ENCODE measurements at places on chromosomes 1 and 21.

GRCh38 chr1:8169364-8170058 lies 143.4 kb upstream of the ERRFI1 start:
- DNase-seq, result no peak

DNA sequence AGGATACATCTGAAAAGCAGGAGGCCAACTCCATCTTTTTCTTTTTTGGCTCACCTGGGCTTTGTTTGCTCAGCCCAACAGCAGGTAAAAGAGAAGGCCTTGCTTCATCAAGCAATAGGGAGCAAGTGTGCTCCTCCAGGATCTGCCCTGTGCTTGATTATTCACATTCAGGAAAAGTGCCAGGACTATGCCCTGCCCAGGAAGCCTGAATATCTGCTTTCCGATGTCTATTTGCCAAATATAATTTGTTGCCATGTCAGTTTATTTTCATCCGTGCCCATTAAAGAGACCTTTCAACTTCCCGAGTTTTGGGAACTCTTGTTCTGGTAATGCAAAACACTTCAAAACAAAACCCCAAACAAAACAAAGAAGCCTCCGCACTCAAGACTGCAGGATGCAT lies 185.3 kb downstream of the CDC7 start:
- no peak for DNase-seq

- DNase-seq, result no peak
These were observed 153.9 kb upstream of the LMO4 start for GRCh38 chr1:87174724-87175245.

GRCh38 chr1:18751425-18751824 lies 108.0 kb downstream of the TAS1R2 start:
- DNase-seq, result no peak

GRCh38 chr21:32064281-32064910 lies 191.6 kb downstream of the HUNK start:
- no peak for DNase-seq

GRCh38 chr1:152906023-152906565 lies 2.3 kb upstream of the IVL start:
- DNase-seq, result no peak

- DNase-seq, result peak; percentile 74
These were observed 2.6 kb downstream of the E2F2 start for GRCh38 chr1:23528250-23528978.

DNA sequence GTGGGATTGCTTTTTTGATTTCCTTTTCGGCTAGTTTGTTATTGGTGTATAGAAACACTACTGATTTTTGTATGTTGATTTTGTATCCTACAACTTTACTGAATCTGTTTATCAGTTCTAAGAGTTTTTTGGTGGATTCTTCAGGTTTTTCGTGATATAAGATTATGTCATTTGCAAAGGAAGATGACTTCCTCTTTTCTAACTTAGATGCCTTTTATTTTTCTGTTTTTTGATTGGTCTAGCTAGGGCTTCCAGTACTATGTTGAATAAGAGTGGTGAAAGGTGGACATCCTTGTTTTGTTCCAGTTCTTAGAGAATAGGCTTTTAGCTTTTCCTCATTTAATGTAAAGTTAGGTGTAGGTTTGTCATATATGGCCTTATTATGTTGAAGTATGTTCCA lies 13.1 kb upstream of the NHLH2 start:
- no peak for DNase-seq

DNA sequence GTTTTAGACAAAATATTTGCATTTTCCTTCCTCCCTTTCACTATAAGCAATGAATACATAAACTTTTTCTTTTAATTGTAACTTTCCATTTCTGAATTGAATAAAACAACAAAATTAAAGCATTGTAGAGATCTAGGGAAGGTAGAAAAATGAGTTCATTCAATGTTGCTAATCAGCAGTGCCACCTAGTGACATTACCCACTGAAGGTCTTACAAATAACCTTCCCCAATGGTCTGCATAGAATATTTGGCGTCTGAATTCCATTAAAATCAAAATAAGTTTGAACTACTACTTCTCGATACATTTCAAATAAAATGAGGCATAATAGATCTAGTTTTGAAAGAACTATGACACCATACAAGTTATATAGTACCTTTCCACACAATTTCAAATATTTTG lies 19.6 kb downstream of the FH start:
- no peak for DNase-seq

DNA sequence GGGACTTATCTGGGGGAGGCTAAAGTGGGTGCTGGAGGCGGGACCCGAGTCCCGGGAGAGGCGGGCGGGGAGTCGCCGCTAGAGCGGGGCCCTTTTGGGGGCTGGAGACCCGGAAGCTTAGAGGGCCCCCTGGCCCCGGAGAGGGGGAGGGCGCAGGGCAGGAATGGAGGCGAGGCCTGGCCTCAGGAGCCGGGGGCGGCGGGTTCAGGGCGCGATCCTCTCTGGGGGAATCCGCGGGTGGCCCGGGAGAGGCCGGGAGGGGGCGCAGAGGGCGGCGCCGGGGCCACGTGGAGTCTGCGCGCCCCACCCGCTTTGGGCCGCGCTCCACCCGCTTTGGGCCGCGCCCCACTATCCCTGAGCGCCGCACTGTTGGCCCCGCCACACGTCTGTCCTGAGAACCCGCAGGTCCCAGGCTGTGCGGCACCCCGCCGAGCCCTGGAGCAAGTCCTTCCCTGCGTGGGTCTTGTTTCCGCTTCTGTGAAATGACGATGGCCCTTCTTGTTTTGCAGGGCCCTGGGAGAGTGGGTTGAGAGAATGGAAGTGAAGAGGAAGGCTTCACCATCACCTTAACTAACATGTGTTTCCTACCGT lies 84.4 kb downstream of the NKAIN1 start:
- DNase-seq, result peak; percentile 63

DNA sequence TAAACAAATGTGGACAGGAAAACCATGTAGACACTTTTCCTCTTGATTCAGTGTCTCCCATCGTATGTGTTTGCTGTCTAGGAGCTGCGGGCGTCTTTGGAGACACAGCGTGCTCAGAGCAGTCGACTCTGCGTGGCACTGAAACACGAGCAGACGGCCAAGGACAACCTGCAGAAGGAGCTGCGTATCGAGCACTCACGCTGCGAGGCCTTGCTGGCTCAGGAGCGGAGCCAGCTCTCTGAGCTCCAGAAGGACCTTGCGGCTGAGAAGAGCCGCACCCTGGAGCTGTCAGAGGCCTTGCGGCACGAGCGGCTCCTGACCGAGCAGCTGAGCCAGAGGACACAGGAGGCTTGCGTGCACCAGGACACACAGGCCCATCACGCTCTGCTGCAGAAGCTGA lies 27.2 kb upstream of the DIP2A start:
- no peak for DNase-seq

GRCh38 chr1:39689635-39690034 lies 1.6 kb downstream of the HPCAL4 start:
- DNase-seq, result no peak

GRCh38 chr1:17765444-17766411 lies 10.6 kb downstream of the ACTL8 start:
- no peak for DNase-seq
